ENCODE measurements at places on chromosomes 6 and 20.

DNA sequence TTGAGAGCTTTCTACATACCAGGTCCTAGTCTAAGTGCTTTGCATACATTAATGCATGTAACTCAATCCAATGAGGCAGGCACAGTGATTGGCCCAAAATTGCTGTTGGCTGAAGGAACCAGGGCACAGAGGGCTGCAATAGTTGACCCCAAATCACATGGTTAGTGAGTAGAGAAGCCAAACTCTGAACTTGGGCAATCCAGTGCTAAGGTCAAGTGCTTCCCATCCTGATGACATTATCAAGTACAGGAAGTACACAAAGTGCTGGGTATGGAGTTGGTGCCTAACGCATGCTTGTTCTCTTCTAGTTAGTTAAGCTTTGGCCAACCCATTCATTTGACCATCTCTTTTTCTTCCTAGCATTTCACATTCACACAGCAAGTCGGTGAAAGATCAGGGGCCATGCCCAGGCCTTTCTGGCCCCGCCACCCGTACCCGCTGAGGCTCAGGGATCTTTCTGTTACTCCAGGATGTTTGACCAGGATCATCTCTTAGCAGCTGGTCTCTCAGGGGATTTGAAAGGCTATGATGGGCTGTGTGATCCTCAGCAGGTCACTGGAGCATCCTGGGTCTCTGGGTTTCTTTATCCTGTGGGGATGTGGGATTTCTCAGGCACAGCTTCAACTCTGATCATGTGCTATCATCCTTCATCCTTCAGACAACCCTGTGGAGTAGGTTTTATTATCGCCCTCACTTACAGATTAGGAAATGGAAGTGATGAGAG is 7.0 kb downstream of the KCNB1 start:
- DNase-seq, result no peak

- no peak for DNase-seq
Observed at GRCh38 chr6:73666393-73666792, 12.6 kb upstream of the SLC17A5 start.

DNA sequence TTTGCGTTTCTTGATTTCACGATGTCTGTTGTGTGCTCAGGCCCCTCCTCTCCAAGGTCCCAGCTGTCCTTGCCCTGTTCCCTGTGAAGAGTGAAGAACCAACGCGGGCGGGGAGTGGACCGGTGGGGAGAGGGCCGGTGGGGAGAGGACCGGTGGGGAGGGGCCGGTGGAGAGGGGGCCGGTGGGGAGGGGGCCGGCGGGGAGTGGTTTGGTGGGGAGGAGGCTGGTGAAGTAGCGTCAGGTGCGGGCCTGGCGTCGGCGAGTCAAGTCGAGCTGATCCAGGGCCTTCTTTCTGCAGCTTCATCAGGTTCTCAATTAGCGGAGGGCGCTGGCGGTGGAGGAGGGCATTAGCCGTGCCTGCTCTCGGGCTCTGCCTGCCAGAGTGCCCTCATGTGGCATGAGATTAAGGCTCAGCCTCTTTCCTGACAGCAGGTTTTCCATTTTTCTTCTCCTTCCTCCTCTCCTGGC is 21.2 kb upstream of the BHLHE23 start:
- DNase-seq, result no peak

- DNase-seq, result no peak
Observed at GRCh38 chr6:108868647-108869046, 20.4 kb downstream of the ARMC2 start.

GRCh38 chr20:23414526-23415188 is 6.6 kb downstream of the NAPB start:
- no peak for DNase-seq

GRCh38 chr20:60310560-60311349 is 352.5 kb downstream of the CDH26 start:
- DNase-seq, result no peak

DNA sequence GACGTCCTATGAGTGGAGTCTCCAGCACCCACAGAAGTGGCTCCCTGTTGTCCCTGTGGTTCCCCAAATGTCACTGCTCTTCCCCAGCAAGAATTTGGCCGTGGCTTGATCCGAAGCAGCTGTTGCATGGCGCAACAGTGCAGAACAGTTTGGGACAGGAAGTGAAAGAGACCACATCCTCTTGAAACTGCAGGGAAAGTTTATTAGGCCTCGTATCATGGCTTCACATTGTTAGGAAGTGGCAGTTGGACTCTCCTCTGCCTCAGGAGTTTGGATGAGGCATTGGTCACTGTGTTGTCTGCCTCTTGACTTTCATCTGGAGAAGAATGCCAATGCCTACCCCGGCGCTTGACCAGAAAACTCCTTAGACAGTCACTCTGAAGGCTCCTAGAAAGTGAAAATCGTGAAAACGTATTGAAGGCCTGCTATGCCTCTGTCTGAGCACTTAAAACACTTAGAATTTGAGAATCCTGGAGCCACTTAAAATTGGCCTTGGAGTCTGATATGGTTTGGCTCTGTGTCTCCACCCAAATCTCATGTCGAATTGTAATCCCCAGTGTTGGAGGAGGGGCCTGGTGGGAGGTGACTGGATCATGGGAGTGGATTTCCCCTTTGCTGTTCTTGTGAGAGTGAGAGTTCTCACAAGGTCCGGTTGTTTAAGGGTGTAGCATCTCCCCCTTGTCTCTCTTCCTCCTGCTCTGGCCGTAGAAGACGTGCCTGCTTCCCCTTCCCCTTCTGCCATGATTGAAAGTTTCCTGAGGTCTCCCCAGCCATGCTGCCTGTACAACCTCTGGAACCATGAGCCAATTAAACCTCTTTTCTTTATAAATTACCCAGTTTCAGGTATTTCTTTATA is 334.9 kb upstream of the JARID2 start:
- no peak for DNase-seq

GRCh38 chr6:107423474-107423990 is 35.8 kb downstream of the PDSS2 start:
- no peak for DNase-seq

- no peak for DNase-seq
Observed at GRCh38 chr20:40280616-40281015, 408.4 kb downstream of the MAFB start.

DNA sequence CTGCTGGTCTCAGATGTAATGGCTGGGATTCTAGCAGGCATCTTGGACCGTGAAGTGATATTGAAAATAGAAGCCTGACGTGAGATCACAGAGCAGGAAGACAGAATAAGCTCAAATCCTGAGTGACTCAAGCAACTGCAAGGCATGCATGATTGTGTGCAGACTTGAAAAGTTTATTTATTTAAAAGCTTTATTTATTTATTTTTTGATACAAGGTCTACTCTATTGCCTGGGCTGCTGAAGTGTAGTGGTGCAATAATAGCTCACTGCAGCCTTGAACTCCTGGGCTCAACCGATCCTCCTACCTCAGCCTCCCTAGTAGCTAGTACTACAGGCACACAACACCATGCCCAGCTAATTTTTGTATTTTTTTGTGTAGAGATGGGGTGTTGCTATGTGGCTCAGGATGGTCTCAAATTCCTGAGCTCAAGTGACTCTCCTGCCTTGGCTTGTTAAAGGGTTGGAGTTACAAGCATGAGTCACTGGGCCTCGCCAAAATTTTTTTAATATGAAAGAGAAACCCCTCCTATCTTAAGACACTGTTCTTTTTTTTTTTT is 40.1 kb upstream of the RNF144B start:
- no peak for DNase-seq

DNA sequence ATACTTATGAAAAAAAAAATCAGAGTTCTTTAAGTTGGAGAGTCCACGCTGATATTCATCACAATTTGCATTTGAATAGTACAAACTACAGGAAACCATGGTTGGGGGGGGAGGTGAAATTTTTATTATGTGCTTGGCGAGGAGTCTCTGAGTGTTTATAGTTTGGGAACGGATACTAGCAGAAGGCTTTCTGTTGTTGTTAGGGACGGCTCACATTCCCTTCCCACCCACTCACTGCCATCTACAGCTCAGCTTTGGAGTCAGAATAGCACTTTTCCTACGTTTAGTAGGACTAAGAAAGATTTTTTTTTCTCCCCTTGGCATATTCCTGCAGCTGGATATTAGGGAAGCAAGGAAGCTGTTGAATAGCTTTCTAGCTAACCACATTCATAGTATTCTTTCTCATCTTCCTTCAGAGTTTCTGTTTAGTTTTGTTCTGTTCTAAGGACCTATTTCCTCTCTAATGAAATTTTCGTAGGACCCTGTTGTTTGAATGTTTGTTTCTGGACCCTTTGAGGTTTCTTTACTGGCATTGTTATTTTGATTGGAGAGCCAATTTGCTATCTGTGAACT is 235.1 kb upstream of the ZNF217 start:
- no peak for DNase-seq
